ENCODE measurements at places on chromosomes 3 and 15. TPM values are rescaled to one million over a fixed set of nuclear protein-coding genes. Genes with fewer than 3 reads are reported as not detected.

FBXW12 gene
- total RNA-seq = not detected

CX3CR1 gene
- total RNA-seq = 22.6 TPM

ANKDD1A gene
- 3.5 TPM for total RNA-seq

PP2D1 gene
- not detected for total RNA-seq

CELF6 gene
- 2.1 TPM for total RNA-seq

C3orf85 gene
- total RNA-seq = not detected

UROC1 gene
- 0.14 TPM for total RNA-seq

SLC26A6 gene
- total RNA-seq = 31.1 TPM

ZNF660 gene
- 5.6 TPM for total RNA-seq

TGFBR2 gene
- total RNA-seq = 144 TPM

GRCh38 chr15:91908391-91908790, 54.9 kb downstream of the SLCO3A1 start:
- DNase-seq = no peak

GRCh38 chr3:24315356-24315755, 179.3 kb downstream of the THRB start:
- DNase-seq = no peak

DNA sequence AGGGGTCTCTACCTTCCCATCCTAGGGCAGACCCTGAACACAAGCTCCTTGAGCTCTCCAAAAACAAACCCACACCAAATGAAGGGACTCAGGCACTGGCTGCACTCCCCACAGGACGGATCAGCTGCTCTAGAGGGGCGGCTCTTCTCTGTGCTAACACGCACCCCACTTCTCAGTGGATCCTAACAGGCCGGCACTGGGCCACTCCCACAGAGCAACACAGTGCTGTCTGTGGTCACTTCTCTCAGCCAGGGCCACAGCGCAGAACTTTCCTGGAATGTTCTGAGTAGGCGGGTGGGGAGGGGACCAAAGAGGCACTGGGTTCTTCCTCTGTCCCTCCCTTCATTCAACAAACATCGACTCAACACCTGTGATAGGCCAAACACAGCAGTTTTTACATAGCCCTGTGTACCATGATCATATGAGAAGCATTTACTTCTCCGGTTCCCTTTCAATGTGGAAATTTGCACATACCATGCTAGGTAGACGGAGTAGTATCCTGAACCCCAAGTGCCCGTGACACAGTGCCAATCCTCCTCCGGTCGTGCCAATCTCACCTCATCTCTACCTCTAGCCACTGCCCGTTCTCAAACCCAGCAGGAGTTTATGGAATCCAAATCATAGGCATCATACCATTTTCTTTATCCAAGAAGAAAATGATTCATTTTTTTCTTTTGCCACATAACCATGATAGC, 98.1 kb downstream of the LRIG1 start:
- DNase-seq = no peak

GRCh38 chr3:12687948-12688347, 24.0 kb upstream of the RAF1 start:
- no peak for DNase-seq

- no peak for DNase-seq
These were observed 24.7 kb upstream of the SLC41A3 start for GRCh38 chr3:126108676-126109050.

- no peak for DNase-seq
These were observed 117.8 kb upstream of the MNS1 start for GRCh38 chr15:56582785-56583184.

DNA sequence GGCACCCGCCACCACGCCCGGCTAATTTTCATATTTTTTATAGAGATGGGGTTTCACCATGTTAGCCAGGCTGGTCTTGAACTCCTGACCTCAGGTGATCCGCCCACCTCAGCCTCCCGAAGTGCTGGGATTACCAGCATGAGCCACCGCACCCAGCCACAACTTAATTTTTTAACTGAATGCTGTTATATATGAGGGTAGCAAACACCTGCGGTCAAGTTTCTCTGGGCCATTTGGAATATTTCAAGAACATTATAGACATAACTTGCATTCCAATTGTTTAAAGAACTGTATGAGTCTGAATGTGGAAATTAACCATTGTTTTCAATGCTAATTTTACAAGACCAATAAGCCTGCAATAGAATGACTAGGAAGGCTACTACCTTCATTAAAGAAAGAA, 35.7 kb upstream of the GOLGA8B start:
- no peak for DNase-seq

- DNase-seq = no peak
These were observed 29.1 kb upstream of the P4HTM start for GRCh38 chr3:48960841-48961413.

DNA sequence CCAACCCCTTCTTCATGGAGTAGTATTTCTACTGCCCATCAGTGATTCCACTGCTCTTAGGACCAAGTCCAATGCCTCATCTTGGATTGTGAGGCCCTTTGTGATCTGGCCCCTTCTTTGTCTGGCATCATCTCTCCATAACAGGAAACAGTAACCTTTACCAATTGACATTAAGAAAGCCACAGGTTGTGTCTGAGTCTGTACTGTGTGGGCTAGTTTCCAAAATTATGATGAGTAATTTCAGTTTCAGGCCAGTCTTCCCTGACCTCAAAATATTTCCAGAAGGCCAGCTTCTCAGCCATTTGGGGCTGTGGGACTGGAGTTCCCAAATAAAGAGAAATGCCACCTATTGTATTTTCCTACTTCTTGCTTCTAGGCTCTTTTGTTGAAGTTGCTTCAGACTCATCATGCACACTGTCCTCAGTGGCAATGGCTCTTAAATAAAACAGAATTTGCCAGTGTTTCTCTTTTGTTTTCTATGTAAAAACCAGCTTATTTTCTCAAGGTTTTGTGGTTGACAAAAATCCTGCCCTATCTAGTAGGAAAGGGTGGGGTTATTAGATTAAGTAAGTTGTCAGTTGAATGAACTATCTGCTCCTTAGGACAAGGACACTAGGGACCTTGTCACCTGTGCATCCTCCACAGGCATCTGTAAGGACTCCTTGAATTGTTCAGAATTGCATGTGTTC, 47.0 kb upstream of the ACKR4 start:
- DNase-seq = no peak

- no peak for DNase-seq
These were observed 2.9 kb downstream of the ZNF385D start for GRCh38 chr3:21747966-21748555.

- DNase-seq = no peak
These were observed 3.6 kb downstream of the GADL1 start for GRCh38 chr3:30890907-30891306.

GRCh38 chr3:127809211-127809610, 13.1 kb downstream of the MGLL start:
- DNase-seq = no peak

DNA sequence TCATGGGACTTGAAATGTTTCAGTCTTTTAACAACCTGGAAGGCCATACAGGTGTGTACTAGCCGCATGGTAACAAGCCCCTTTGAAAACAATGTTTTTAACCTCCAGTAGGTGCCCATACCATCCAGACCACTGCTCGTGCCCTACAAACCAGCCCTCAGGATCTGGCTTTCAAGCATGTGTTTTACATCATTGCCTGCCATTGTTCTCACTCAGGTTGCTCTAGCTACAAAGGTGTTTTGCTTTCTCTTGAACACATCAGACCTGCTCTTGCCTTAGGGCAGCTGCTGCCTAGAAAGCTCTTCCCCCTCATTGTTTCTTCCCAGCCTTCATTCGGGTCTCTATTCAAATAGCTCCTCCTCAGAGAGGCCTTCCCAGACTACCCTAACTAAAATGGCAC, 32.3 kb upstream of the MAP3K13 start:
- DNase-seq = no peak

GRCh38 chr15:75037685-75038084, 14.3 kb downstream of the PPCDC start:
- DNase-seq = no peak

DNA sequence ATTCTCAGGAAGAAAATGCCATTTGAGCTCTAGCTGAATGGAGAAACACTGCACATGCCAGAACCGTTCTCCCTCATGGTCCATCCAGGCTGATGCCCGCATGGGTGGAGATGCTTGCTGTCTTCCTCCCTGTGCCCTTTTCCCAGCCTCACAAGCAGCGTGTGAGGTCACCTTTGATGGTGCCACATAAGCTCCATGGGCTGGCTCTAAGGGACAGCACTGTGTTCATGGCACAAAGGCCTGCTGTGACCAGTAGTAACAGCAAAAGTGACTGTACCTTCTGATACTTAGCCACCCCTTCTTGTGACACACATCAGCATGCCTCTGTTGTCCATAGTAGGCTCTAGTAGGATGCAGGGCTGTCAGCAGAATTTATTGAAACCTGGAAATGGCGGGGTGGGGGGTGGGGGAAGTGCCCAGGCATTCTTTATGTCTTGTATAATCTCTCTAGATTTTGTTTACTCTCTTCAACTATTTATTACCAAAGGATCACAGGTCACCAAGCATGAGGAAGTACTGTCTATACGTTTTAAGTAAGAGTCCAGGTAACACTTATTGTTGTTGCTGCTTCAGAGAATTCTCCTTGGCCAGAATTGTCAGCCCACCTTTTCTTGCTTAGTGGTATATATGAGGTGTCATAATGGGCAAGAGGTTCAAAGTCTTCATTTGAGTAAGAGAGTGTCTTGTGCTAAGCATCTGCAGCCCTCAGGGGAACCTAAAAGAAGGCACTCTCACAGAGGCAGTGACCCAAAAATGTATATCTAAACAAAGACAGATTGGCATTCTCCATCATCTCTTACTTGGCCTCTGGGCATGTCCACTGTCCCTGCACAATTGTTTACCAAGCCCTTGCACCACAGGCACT, 56.5 kb downstream of the RAB7A start:
- no peak for DNase-seq

DNA sequence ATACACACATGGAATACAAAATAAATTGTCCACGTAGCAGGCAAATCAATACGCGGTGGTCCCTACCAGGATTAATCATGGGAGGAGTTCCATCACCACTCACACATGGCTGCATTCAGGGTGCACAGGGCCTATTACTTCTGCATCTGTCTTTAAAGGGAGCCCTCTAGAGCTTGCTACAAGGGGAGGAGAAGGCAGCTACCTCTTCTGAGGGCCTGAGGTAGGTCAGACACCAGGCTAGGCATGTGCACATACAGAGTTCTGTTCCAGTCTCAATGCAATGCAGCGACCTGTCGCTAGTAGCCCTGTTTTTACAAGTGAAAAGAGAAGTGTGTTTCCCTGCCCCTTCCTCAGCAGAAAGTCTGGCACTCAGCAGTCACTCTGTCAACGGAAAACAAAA, 102.7 kb downstream of the ROBO2 start:
- no peak for DNase-seq

- no peak for DNase-seq
These were observed 7.3 kb downstream of the KIF23 start for GRCh38 chr15:69421498-69421897.

- peak; percentile 89 for DNase-seq
These were observed at the start of gene CEP97 for GRCh38 chr3:101724329-101725193. Gene CEP97, plus strand, starts transcription at chr3:101724614. Its CDS starts 63 bp downstream, at chr3:101724677.

DNA sequence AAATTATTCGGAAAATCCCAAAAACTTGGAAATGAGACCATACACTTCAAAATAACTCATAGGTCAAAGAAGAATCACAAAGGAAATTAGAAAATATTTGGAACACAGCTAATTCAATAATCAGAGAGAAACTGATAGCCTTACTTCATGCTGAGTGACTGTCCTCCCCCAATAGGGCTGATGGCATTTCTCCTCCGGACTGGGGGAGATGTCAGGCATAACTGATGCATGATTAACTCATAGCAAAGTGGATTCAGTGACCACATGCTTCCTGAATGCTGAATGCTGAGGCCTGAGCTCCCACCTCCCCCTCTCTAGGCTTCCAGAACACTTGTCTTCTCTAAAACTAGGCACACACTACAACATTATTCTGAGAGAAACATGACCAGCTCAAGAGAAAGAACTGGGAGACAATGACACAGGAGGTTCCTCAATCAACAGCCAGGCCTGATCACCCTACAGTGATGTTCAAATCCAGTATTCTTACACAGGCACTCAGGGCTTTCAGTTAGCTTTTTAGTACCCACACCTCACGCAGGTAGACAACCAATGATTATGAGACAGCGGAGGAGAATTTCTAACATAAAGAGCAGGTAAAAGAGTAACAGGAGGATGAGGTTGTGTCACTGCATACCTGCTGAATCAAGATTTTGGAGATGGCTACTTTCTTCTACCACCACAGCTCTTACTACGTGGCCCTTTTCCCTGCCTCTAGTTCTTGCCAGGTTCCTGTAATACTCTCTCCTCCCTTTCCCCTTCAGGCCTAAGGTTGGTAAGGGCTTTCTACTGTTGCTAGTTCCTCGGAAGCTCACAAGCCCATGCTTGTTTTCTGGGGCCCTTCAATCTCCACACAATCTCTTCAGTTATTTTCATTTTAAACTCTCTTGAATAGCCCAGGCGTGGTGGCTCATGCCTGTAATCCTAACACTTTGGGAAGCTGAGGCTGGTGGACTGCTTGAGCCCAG, 96.1 kb downstream of the FMN1 start:
- no peak for DNase-seq

- DNase-seq = no peak
These were observed 84.1 kb downstream of the P3H2 start for GRCh38 chr3:190036631-190037030.

- no peak for DNase-seq
These were observed 611.2 kb upstream of the CFAP20DC start for GRCh38 chr3:59660852-59661625.

DNA sequence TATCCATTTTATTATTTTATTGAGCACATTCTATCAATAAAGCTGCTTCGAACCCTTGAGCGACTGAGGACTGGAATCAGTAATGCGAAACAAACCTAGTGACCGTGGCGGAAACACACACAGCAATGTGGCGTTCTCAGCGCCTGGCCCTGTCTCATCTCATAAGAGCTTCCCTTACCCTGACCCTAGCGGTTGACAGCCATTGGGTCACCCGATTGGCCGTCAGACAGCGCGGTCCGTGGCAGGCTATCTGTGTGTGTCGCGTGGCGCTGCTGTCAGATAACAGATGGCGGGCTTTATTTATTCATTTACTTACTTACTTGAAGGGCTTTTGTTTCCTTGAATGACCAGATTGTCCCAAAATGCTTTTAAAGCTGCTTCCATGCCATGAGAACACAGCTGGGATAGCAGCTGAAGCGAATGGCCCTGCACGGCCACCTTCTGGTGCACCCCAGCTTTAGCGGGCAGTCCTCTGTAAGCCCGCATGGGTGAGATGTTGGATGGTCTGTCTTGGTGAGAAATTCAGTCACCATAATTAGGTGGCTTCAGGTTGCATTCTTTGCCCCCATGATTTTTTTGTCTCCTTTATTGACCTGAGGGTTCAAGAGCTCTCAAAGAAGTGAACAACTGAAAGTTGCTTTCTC, 215.5 kb upstream of the BHLHE40 start:
- no peak for DNase-seq

- no peak for DNase-seq
These were observed 36.4 kb downstream of the MB21D2 start for GRCh38 chr3:192881159-192881786.

- DNase-seq = peak; percentile 9
These were observed 1.6 kb upstream of the KY start for GRCh38 chr3:134652409-134652831.
